ENCODE measurements at places on chromosomes 1 and 21.
A peak's percentile ranks its signal among the peaks of the same experiment; 100 is the strongest.

- no peak for DNase-seq
Measured at GRCh38 chr1:67414574-67414973, 15.6 kb downstream of the SERBP1 start.

GRCh38 chr1:89167590-89168230 is 8.1 kb downstream of the GBP7 start:
- no peak for DNase-seq

- no peak for DNase-seq
Measured at GRCh38 chr1:39943471-39944290, 11.3 kb upstream of the MFSD2A start.

DNA sequence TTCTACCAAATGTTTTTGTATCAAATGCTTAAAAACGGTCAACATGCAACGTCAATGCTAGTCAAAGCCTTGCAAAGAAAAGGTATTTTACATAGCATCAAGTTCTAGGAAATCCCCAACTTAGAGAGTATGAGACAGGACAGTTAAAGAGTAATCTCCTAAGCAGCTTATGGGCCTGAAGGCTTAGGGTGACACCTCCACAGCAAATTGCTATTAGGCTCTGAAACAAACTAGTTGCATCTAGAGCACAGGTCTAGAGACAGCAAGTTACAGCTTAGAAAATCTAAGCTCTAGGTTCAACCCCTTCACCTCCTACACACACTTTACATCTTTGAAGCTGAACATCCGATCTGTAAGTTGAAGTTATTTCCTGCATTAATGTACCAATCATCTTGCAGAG is 13.7 kb downstream of the PABPC4 start:
- DNase-seq = no peak

- no peak for DNase-seq
Measured at GRCh38 chr1:171772312-171772711, 9.1 kb upstream of the METTL13 start.

- DNase-seq = no peak
Measured at GRCh38 chr1:204292740-204293139, 67.0 kb downstream of the PLEKHA6 start.

DNA sequence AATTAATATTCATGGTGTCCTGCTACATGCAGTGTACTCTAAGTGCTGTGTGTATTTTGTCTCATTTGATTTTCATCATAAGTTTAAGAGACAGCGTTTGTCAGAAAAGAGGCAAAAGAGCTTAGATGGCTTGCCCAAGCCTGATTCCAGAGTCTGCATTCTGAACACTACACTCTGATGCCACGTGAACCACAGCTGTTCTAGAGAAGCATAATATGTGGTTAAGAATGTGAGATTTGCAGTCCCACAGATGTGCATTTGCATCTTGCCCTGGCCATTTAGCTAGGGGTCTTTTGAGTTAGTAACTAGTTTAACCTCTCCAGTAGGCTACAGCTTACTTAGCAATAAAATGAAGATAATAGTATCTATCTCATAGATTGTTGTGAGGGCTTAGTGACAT is 9.2 kb upstream of the GADD45A start:
- no peak for DNase-seq

DNA sequence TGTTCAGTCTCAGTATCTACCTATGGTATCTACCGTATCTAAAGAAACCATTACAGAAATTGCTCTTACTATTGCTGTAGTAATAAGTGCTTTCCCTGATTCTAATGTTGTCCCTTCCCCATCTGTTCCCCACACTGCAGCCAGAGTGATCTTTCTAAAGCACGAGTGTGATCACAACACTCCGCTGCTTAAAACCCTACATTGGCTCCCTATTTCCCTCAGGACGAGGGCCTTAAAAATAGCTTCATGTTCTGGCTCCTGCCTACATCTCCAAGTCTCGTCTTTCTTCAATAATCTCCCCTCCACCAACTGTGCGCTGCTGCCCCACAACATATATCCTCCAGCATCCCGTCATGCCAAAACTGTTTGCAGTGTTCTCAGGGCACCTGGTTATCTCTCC is 150.6 kb downstream of the SDCCAG8 start:
- DNase-seq = no peak

DNA sequence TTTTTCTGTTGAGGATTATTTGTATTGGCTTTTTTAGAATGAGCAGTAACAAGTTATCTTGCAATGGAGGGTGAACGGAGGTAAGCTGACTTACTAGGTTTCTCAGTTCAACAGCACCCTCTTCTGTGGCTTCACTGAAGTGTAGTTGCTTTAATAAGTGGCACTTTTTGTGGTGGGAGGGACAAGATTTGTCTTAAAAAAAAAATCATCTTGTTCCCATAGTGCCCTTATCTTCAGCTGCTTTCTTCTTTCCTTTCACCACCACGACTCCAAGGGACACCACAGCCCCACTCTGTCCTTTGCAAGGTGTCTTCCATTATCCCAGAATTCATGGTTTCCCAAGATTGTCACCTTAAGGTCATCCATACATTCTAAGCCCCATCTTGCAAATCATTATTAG is 92.9 kb downstream of the PIGK start:
- DNase-seq = no peak

DNA sequence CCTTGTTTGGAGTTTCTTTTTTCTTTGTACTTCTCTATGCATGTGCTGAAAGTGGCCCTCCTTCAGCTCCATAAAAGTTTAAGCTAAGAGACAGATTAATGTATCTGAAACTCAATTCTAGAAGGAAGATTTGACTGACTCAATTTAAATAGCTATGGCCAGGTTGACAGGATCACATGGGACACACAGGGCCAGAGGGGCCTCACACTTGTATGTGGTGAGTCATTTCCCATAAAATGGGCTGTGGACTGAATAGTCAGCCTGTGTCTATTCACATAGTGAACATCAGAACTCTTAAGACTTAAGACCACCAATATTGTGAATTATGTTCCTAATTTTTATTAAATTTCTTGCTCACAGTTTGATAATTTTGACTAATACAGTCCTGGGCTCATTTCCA is 45.7 kb upstream of the DEPDC1 start:
- DNase-seq = no peak

DNA sequence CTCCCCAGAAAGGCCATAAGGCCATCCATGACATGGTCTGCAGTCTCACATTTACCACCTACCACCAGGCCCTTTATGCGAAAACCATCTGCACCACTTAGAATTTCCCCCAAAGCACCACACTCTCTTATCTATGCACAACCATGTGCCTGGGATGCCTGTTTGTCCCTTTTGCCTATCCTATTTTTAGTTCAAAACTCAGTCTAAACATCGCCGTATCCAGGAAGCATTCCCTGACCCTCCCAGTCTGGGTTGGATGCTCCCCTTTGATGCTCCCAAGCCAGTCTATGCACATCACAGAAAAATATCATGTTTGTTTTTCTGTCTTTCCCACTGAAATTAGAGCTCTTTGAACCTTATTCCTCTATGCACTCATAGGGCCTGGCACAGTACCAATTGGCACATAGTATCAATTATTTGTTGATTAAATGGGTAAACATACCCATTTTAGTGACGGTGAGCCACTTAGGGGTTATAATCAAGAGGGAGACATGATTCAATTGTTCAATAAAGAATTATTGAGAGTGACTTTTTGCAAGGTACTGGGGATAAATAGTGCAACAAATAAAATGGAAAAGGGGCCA is 6.7 kb downstream of the MPL start:
- no peak for DNase-seq

- DNase-seq = peak; percentile 82
Measured at GRCh38 chr1:159161001-159161718, 10.3 kb upstream of the CADM3 start.

DNA sequence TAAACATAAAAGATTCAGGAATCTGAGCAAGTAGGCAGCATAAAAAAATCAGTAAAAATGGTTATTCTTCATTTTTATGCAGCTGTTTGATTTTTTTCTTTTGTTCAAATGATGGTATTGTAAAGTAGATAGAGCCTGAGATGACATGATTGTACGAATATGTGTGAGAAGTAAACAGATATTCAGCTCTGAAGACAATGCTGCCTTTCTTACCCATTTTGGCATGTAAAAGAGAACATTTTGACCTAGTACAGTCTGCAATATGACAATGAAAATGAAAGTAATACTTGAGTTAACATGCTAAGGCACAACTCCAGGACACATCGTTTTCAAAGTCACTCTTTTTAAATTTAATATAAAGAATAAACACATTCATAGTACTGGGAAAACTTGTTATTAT is 95.7 kb upstream of the NCAM2 start:
- DNase-seq = no peak

DNA sequence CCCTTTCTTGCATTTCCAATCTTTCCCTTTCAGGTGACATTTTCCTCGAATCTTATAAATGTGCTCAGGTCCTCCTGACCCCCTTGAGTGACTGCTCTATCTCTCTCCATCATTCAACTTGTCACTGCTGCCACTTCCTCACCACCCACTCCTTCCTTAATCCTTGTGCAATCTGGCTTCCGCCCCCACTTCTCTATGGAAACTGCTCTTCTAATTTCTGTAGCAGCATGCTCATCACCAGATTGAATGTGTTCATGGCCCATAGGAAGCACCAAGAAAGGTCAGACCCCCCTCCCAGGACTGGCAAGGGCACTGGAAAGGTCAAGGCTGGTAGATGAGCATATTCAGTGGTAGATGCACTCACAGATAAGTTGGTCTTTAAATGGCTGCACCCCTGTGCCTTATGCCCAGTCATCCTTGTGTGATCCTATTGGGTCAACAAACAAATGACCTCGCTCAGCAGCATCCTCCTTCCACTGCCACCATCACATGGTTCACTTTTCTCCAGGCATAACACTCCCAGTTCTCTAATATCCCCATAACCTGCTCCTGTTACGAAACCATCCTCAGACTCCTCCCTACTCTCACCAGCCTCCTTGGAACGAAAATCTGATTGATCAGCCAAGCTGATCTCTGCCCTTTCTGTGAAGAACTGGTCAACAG is 288.5 kb upstream of the POU3F1 start:
- no peak for DNase-seq

- peak; percentile 72 for DNase-seq
Measured at GRCh38 chr21:38159355-38159754, 97.4 kb upstream of the KCNJ15 start.

GRCh38 chr1:59703918-59704378 is 110.8 kb upstream of the HOOK1 start:
- no peak for DNase-seq

- peak; percentile 29 for DNase-seq
Measured at GRCh38 chr1:178189814-178190213, 95.9 kb downstream of the RASAL2 start.

DNA sequence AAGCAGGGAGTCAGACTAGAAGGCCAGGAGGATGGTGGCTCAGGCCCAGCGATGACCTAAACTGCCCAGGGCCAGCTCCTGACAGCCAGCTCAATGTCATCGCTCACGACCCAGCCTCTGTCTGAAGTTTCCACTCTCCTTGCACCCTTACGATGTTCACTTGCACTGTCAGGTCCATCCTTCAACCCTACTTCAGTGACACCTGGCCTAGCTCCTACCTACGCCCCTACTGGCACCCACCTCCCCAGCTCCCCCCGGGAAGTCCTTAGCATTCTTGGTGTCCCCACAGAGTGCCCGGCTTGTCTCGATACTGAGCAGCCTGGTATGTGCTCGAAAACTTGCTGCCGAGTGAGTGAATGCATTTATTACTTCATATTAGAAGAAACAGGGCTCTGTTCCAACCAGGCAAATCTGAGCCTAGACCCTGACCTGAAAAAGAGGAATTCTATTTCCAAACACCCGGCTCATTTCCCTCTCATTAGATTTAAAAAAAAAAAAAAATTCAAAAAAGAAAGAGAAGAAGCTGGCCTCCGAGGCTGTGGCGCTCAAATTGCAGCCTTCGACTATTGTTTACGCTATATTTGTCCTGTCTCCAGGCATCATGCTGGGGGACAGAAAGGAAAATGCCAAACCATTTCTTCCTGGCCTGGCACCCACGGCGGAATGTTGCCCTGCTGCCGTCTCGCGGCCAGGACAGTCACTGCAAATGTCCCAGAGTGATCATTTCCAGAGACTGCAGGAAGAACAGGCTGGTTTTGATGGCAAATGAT is 29.8 kb upstream of the LRRC38 start:
- no peak for DNase-seq

DNA sequence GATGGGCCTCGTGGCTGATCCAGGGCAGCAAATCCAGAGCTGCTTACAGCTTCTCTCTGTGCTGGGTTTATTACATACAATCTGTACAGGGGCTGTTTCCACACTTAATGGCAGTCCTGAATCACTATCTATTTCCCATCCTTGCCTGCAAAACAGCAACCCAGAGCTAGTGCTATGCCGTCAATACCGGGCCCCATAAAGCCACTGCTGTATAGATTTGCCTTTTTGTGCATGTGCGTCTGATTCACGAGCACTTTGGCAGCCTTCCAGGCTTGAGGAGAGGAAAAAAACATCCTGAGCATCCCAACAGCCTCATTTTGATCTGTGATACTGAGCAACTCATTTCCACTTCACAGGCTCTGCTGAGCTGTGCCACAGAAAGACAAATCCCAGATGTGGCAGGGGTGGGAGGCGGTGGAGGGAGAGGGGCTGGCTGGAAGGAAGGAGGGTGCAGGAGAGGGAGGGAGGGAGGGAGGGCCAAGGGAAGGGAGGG is 65.2 kb upstream of the TARBP1 start:
- DNase-seq = no peak

GRCh38 chr1:165842671-165843129 is 15.3 kb downstream of the UCK2 start:
- no peak for DNase-seq

DNA sequence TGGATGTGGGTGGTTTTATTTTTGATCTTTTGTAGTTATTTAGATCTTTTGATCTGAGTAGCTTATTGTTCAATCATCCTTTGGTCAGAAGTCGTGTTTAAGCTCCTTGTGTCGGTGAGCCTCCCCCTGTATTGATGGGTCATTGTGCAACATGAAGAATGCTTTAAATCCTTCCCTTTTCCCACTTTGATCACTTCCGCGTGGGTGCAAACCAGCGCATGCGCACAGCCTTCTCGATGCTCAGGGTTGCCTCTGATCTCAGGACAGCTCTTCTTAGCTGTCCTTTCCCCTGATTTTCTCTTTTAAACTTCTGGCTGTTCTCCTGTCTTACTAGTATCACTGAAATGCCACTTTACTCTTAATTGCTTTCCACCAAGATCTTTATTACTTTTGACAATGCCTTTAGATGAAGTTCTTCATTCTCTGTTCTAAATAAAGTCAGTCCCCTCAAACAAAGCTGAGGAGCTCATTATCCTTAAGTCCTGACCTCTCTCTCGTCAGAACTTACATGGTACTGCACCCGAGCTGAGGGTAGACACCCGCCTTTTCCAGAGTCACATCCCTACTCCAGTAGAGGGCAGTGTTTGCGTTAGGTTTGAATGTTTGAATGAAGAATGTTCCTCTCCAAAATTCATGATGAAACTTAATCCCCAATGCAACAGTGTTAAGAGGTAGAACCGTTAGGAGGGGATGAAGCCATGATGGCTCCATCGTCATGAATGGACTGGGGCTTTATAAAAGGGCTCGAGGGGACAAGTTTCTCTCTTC is 547.9 kb upstream of the TMPRSS15 start:
- DNase-seq = peak; percentile 55

GRCh38 chr1:202348005-202348508 is 442 bp upstream of the PPP1R12B start:
- no peak for DNase-seq

GRCh38 chr1:20442920-20443625 is 42.9 kb downstream of the CAMK2N1 start:
- DNase-seq = no peak
